ENCODE measurements at places on chromosomes 12 and 14.
A peak's percentile ranks its signal among the peaks of the same experiment; 100 is the strongest.

- DNase-seq: no peak
These were observed 278.1 kb upstream of the LMO3 start for GRCh38 chr12:16884056-16884455.

GRCh38 chr12:23618718-23619117 lies 330.8 kb downstream of the SOX5 start:
- DNase-seq: no peak

DNA sequence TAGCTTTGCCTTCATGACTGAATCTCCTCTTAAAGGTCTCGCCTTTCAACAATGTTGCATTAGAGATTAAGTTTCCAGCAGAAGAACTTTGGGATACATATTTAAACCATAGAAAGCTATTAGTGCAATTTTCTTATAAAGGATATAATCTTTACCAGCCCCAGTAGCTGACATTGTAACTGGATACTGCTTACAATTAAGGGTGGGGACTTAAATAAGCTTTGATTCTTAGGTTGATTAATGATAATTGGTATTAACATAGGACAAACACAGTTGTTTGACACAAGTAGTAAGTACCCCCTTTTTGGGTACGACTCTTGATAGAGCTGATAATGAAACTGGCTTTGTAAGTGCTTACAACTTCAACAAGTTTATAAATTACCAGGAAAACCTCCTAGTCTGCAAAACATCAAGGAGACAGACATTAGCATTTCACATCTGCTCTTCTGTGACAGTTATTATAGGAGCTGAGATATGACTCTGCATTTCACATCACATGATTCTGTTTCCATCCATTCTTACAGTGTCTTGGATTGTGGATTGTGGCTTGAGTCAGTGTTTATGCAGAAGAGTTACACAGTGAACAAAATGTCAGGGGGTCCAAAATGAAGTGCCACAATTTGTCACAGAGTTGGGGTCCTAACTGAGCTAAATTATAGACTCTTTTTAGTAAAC lies 249.1 kb upstream of the E2F7 start:
- no peak for DNase-seq

GRCh38 chr12:64877363-64878004 lies 53.0 kb downstream of the TBC1D30 start:
- DNase-seq: peak; percentile 63

- DNase-seq: no peak
These were observed 71.7 kb downstream of the NOVA1 start for GRCh38 chr14:26526137-26526536.

GRCh38 chr12:68327896-68328295 lies 4.3 kb downstream of the MDM1 start:
- no peak for DNase-seq

- no peak for DNase-seq
These were observed 7.6 kb downstream of the ASCL4 start for GRCh38 chr12:107782067-107782466.

GRCh38 chr12:76270657-76271358 lies 77.4 kb downstream of the BBS10 start:
- no peak for DNase-seq

DNA sequence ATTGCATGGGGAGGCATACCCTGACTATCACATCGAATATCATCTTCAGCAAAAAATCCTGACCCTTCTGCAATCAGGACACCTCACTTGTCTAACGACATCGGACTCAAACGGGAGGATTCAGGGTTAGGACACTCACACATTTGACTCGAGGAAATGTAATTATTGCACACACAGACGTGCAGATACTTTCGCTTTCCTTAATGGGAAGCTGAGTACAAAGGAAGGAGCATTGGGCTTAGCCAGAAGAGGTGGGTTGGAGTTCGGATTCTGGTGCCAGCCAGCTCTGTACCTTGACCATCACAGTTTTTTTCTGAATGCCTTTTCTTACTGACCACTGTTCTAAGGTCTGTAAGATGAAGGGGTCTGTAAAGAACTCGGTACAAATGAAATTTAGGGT lies 260.4 kb downstream of the GALC start:
- DNase-seq: no peak

DNA sequence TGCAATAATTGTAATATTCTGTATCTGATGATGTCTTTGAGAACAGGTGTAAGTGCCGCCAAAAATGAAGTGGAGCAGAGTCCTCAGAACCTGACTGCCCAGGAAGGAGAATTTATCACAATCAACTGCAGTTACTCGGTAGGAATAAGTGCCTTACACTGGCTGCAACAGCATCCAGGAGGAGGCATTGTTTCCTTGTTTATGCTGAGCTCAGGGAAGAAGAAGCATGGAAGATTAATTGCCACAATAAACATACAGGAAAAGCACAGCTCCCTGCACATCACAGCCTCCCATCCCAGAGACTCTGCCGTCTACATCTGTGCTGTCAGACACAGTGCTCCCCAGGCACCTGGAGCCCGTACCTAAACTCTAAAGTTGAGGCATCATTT lies 268.7 kb downstream of the DAD1 start:
- no peak for DNase-seq

- no peak for DNase-seq
These were observed at the start of gene NYNRIN for GRCh38 chr14:24398653-24399446. NYNRIN (plus strand) TSS chr14:24399003; CDS start chr14:24399247, 244 bp downstream.
